Activated T-cell treated with anti-CD3 and anti-CD28 coated beads, Interleukin-2, amount 50 U/mL, for 1 hour (primary cell): ENCODE measurements at places on chromosomes 12 and 14.

DNA sequence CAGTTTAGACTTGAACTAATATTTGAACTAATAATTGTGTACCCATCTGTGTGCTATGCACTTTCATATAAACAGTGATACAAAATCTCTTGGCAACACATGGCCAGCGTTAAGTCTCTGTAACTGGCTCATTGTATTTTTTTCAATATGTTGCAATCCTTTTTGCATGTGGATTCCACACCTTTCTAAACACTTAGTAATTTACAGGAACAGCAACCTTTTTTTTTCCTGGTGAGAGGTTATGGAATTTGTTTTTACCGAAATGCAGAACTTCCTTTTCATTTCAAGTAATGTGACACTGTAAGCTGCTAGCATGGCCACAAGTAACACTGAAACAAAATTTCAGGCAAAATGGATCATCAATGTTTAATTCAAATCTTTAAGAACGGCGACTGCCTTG is 45.4 kb upstream of the EPS8 start:
- DNase-seq, result no peak

GRCh38 chr12:131231032-131231980 is 277.6 kb downstream of the ADGRD1 start:
- no peak for DNase-seq

GRCh38 chr14:98976271-98976670 is 295.7 kb downstream of the BCL11B start:
- no peak for DNase-seq

GRCh38 chr14:55377236-55377635 is 34.4 kb downstream of the ATG14 start:
- no peak for DNase-seq

DNA sequence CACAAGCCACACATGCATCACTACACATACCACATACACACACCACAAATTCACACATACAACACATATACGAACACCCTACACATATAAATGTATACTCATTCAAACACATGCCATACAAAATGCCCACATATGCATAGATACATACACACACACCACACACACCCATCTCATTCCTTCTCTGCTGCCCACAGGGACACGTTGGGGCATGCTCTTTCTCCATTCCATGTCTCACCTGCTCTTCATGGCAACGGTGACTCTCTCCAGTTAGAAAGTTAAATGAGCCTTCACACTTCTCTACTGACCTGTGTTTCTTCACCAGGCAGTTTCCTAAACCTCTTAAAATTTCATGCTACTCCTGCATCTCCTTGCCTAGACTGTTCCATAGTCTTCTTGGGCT is 1194.8 kb downstream of the BCL11B start:
- no peak for DNase-seq

GRCh38 chr12:47828976-47829482 is 9.3 kb upstream of the HDAC7 start:
- no peak for DNase-seq

GRCh38 chr12:132734206-132734605 is 23.6 kb downstream of the PGAM5 start:
- no peak for DNase-seq

DNA sequence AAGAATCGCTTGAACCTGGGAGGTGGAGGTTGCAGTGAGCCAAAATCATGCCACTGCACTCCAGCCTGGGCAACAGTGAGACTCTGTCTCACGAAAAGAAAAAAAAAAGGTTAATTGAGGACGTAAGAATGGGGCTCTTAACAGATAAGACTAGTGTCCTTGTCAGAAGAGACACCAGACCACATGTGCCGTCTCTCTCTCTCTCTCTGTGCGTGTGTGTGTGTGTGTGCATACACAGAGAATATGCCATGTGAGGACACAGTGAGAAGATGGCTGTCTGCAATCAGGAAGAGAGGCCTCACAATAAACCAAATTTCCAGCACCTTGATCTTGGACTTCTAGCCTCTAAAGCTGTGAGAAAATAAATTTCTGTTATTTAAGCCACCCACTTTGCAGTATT is 11.7 kb upstream of the ERC1 start:
- no peak for DNase-seq

- DNase-seq, result no peak
These were observed 135.6 kb downstream of the SLC25A21 start for GRCh38 chr14:37036669-37037341.

DNA sequence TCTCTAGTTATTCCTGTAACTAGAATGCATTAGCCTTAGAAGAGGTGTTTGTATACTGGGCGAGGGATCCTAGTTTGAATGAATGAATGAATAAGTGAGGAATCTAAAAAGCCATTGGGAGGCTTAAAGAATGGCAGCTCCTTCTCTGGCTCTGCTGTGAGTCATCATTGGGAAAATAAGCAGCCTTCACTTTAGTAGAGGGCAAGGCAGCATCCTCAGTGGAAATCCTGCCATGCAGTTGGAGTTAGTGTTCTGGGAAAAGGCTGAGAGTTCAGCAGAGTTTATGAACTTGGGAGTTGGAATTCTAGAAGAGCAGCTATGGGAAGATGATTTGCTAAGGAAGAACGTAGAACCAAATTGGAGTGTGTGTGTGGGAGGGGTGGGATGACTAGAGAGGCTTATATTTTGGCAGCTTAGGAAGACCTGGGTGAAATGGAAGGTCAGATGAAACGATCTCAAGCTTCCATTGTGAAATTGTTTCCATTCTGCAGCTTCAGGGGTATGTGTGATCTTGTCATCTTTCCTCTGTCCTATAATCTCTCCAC is 120.8 kb downstream of the PTCSC3 start:
- DNase-seq, result no peak

GRCh38 chr12:48340943-48341342 is 9.8 kb downstream of the ZNF641 start:
- DNase-seq, result no peak

GRCh38 chr14:102201353-102201738 is 61.6 kb downstream of the WDR20 start:
- no peak for DNase-seq

- no peak for DNase-seq
These were observed 8.4 kb upstream of the MYH7 start for GRCh38 chr14:23443881-23444280.

DNA sequence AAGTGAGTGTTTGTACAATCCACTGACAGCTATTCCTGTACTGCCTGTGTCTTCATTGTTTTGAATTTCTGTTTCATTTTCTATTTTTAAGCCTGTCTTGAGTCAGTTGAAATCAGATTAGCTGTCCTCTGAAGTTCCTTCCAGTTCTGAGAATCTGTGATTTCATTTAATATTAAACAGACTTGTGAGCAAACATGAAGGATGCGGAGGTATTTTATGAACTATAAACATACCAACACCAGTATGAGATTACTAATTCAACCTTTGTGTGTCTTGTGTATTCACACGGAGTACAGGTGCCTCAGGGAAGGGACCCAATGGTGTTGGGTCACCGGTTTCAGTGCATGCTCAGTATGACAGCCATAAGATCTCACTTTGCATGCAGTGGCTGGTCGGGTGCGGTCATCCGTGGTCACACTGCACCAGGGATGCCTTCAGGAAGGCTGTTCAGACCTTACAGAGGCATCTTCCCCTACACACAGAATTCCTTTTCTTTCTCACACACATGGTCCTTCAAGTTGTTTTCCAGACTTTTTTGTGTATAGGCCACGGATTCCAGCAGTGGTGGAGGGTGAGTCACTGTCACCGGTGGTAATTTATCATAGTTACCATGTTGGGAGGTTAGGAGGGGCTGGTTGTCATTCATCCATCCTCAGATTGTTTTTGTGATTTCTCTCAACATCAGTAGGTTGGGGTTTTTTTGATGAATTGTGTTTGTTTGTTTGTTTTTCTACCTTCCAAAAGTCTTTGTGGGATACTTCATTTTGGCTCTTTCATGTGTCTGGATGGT is 103.0 kb upstream of the SFSWAP start:
- DNase-seq, result no peak

DNA sequence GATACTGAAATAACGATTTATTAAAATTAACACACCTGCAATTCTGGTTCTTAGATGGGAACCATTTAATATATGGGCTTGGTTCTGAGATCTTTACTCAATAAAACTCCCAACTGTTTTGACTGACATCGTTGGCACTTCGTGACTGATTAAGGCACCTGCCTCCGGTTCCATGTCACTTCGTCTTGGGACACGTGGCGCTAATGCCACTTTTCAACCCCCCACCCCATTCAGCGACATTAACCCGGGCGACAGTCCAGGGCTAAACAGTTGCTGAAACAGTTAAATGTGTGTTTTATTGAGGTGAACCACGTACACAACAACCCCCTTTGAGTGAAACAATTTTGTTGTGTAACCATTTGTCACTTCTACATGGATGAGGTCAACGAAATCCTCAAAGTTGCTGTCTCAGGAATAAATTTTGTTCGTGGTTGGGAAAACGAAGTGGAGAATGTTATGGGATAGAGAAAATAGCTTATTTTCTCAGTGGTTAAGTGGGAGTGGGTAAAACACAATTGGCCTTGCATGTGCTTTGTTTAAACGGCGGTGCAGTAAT is 9.9 kb upstream of the SLC38A2 start:
- no peak for DNase-seq

DNA sequence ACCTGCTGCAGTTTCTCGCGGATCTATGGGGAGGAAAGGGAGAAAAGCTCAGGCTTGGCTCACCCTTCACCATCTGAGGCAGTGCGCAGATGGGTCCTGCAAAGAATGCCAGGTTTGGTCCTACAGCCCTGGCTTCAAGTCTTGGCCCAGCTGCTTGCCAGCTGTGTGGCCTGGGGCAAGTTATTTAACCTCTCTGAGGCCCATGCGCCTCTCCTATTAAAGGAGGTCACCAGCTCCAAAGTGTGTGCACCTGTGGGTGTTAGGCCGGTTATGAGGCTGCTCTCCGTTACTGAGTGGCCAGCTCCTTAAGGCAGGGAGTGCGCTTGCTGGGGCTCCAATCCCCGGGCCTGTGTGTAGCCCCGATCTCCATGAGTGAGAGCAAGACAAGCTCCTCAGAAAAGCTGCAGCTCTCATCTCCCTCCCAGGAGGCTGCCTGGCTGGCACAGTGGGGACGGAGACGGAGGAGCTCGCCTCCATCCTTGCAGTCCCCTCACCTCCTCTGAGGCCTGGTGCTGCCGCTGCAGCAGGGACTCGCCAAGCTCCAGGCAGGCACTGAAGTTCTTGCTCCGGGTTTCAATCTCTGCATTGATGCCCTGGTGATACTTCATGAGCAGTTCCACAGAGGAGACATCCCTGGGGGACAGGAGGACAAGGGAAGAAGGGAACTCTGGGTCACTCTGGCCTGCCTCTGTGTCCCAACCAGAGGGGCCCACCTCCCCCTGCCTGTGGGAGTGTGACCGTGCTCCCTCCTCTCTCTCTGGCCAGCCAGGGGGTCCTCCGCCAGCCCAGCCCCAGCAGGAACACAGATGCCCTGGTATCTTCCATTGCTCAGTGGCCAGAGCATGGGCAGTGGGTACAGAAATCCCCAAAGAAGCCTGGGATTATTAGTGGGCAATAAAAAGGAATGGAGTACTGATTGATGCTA is 65.1 kb downstream of the PLEKHG3 start:
- DNase-seq, result no peak

- no peak for DNase-seq
These were observed 53.6 kb downstream of the EIF2S3B start for GRCh38 chr12:10559244-10559643.

DNA sequence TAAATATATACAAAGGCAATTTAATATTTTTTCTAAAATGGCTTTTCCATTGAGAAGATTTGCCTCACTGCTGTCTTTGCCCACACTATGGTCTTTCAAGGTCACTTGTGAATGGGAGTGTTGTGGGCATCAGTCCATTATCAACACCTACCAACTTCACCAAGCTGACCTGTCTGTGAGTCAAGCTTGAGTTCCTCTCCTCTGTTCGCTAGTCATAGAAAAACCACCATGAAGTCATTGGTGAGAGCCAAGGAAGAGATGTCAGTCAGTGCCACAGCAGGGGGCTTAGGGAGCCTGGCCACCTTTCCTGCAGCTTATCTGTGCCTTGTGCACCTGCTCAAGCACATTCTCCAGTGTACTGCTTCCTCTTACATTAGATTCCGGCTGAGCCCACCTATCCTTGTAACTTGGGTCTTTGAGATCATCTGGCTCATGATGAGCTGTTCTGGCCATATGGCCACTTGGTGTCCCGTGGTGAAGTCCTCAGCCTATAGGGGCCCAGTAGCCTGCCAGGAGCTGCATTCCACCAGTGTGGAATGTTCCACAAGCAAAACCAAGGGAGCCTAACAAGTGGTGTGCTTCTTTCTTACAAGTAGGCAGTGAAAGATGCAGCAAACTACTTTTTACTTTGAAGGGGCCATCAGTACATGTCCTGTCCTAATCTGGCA is 80.8 kb upstream of the C12orf71 start:
- DNase-seq, result no peak

GRCh38 chr14:26370115-26370514 is 227.7 kb downstream of the NOVA1 start:
- DNase-seq, result no peak

DNA sequence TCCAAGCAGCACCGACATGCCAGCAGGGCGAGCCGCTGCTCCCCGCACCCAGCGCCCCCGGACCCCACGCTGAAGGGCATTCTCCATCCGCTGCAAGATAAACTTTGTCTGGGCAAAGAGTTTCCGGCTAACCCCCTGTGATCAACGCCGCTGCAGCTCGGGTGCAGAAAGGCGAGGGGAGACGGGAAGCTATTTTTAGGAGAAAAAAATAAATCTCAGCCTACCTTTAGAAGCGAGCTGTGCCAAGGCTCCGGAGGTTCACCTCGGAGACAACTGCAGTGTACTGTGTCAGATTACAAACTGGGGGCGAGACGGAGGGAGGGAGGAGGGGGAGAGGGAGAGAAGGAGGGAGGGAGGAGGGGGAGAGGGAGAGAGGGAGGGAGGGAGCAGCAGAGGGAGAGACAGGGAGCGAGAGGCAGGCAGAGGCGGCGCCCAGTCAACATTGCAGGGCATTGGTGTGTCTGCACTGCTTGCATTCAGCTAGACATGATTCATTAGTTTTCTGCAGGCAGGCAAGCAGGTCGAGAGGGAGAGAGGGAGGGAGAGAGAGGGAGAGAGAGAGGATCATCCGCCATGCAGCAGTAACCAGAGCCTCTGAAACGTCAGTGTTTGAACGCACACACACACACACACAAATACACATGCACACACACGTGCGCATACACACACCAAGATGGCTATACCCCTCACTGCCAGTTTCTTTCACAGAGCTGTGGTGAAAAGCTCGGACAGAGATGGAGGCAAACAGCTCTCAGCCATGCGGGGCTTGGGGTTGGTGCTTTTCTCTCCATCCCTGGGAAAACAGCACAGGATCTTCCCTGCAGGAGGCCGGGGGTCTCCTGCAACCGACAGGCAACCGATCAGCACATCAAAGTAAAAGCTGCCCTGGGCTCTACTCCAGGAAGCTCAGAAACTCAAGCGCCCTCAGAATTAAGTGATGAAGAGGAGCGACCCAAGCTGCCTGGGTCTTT is at the start of gene RIMBP2:
Gene RIMBP2, minus strand, starts transcription at position 302 of the 971 bp plus-strand sequence. CDS start 237,286 bp downstream, outside the sequence.
- no peak for DNase-seq

DNA sequence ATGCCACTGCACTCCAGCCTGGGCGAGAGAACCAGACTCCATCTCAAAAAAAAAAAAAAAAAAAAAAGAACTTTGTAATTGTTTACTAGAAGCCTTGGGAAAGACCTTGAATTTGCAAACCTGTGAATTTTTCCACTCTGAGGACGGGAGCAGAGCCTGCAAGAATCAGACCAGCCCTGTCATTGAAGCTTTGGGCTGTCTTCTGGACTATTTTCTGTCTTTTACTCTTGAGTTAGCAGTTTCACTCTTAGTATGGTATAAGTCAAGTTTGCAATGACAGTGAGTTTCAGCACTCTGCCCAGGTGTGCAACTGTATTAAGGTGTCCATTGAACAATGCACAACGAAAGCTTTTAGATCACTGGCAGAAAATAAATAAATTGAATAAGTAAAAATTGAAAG is 81.4 kb upstream of the KRAS start:
- no peak for DNase-seq

- DNase-seq, result peak; percentile 16
These were observed 7.7 kb downstream of the GATC start for GRCh38 chr12:120453977-120454376.
